ENCODE measurements at places on chromosomes 5 and 9.

GRCh38 chr5:172904643-172905345, 54.4 kb upstream of the RPL26L1 start:
- DNase-seq: no peak

GRCh38 chr9:134570711-134571325, 70.8 kb upstream of the COL5A1 start:
- DNase-seq: no peak

DNA sequence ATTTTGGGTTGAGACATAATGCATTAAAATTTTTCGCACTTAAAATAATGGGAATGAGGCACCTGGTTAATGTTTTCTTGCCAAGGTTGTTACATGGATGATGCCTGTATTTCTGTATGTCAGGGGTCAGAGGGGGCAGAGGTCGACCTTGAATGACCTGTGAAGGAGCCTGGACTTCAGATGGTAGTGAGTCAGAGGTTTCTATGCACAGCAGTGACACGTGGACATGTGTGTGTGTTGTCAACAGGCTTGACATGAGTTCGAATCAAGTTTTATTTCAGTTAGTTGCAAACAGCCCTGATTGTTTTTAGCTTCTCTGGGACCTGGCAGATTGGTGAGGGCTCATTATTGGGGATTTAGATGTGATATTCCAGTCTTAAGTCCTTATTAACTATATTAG, 3.6 kb downstream of the IL5 start:
- no peak for DNase-seq

DNA sequence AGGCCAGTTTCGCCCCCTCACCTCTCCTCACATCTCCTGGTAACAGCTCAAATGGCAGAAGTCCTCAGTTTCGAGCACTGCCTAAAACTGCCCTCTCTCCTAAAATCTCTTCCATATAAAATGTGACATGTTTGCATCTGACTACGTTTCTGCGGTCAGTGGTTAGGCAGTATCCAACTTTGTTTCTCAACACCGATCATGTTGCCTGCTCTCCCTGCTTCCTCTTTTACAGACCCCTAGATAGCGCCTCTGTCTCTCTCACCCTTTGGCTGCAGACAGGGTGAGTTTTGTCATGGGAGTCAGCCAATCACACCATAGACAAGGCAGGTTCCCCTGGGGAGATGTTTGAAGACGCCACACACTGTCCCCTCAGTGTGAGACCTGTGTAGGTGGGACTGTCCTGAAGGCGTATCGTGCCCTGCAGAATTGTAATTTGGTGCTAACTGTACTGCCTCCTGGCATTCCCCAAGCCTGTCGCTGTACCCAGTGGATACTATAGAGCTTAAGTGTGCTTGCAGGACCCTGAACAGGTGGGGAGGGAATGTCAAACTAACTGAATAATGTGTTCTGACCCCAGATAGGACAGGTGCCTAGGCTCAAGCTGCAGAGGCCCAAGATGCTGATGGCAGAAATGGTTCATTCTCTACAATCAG, 1.1 kb downstream of the HEXB start:
- no peak for DNase-seq

DNA sequence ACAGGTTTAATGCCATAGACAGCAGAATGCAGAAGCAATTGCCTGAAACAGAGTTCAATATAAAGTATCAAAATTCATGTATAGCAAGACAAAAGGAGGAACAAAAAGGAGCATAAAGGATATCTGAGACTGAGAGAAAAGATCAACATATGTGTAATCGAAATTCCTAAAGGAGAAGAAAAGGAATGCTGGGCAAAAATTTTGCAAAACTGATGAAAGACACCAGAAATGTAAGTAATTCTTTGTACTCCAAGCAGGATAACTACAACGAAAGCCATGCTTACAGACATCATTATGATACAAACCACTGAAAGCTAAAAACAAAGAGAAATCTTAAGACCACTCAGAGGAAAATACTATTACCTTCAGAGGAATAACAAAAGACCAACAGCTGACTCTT, 72.8 kb upstream of the MTAP start:
- no peak for DNase-seq

- peak; percentile 60 for DNase-seq
Observed at GRCh38 chr5:113294311-113295110, 140.3 kb downstream of the TSSK1B start.

DNA sequence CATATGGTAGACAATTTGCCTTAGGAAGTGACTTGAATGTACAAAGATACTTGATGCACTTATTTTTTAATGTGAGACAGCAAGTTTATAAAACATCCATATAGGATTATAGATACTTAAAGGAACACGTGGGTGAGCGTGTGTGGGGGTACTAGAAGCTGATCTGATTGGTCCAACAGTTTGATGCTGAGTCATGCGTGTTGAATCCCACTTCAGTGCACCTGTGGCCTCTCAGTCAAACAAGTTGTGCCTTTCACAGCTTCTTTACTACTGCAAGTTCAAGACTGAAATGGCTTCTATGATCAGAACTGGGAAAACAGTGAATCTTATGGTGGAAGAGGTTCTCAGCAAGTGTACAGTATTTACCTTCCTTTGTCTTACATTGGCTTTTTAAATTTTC, 98.9 kb downstream of the MAP1B start:
- DNase-seq: no peak

- DNase-seq: no peak
Observed at GRCh38 chr5:133116601-133117000, 64.8 kb downstream of the HSPA4 start.

DNA sequence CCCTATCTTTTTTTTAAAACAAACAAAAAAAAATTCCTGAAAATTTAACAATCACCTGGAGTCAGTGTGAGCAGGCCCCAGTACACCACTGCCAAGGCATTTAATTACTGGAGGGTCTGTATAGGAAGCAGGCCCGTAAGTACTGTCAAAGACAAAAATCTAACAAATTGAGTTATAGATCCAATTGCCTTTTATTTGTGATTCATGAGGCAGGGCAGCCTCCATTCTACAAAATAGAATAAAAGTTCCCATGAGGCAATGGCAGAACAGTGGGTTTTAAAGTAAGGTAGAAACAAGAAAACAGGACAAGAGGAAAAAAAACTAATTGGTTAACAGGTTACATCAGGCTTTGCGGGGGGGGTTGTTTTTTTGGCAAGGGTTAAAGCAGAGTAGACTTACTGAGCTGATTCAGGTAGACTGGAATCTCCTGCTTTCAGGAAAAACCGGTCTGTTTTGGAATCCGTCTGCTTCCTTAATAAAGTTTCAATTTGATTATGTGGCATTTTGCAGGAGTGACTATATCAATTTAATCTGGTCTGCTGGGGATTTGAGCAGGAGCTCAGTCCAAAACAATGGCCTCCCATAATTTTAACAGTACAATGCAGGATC, 48.9 kb downstream of the AUH start:
- no peak for DNase-seq

DNA sequence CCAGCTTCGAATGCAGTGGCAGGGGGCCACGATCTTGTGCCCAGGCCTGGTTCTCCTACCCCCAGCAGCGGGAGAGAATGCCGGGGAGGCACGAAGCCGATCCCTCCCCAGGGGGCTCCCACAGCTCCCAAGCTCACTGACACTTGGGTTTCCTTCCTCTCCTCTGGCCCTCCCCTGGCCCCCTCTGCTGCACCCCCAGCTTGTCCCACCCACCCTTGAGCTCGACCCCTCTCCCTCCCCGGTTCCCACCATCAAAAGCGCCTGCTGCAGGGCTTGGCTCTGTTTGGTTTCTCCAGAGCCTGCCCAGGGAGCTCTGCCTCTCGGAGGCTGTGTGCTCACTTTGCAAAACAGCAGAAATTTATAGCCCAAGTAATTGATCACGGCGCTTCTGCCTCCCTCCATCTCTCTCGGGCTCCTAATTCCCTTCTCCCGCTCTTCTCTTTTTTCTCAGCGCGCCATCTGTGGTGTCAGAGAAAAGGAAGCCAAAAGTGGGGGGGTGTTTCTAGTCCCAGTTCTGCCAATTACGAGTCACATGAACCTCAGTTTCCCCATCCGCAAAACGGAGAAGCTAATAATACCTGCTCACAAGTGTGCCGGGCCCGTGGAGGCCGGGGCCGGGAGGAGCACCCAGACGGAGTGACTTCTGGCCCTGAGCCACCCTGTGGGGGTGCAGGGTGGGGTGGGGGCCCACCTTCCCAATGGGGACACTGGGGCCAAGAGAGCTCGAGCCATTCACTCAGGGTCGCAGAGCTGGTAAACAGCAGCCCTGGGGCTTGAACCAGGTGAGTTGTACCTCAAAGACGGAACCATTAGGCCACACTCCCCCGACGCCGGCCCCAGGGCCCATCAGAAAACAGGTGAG, 141.2 kb upstream of the IER5L start:
- no peak for DNase-seq

DNA sequence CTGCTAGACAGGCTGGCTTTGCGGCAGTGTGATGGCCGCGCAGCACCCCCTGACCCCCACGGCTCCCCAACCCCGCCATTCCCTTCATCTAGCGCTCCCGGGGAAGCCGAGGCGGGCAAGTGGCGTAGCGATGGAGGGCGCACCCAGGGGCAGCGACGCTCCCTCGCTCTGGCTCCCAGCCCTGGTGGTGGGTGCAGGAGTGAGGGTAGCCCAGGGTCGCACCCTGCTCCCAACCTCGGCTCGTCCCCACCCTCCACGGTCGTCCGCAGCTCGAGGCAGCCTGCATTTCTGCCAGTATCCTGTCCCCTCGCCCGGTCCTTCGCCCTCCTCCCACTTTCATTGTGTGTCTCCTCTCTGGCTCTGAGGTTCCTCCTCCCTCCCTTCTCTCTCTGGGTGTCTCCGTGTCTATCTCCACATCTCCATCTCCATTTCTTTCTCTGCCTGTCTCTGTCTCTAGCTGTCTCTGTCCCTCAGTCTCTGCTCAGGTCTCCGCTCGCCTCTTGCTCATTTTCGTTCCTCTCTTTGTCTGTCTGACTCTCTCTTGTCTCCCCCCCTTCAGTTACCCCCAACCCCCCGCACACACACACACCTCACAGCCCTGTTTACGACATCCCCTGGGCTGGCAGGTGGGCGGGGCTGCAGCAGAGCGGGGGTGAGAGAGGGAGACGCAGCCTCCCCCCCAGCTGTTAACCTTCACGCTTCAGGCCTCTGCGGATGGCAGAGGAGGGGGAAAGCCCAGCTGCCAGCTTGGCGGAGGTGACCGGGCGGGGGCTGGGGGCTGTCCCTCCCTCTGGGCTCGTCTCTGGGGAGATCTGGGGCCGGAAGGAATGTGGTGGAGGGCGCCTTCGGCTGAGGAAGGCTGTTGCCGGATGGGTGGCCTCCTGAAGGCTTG, 48.7 kb upstream of the PSD2 start:
- peak; percentile 88 for DNase-seq

GRCh38 chr5:144779368-144779767, 608.7 kb downstream of the KCTD16 start:
- no peak for DNase-seq

DNA sequence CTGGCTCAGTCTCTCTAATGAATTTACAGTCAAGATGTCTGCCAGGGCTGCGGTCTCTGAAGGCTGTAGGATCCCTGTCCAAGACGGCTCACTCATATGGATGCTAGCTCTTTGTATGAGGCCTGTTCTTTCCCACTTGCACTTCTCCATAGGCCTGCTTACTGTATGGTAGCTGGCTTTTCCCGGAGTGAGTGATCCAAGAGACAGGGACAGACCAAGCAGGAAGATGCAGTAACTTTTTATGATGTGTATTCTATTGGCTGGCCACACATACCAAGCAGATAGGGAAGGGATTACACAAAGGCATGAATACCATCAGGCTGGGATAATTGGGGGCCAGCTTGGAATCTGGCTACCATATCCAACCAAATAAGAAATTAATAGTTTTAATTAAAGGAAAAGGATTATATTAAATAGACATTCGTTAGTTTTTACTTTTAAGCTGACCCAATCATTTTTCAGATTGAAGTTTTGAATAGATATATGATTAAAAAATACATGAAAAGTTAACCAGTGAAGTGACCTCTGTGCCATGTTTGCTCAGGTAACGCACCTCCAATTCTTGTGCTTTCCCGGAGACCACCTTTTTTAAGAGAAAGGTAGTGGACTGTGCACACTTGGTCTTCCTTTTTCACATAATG, 20.6 kb downstream of the NSD1 start:
- no peak for DNase-seq

DNA sequence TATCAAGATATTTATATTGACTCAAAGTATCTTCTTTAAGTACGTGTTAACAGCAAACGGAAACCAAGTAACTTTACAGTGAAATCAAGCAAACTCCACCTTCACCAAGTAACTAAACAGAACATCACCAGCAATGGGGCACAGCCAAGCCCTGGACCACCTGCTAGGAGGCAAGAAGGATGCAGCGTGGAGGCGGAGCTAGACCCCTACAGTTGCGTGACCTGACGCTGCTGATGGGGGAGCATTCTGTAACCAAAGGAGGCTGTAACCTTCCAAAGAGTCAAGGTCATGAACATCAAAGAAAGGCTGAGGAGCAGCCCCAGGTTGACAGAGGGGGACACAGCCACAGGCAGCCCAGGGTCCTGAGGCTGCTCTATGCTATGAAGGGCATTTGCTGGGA, 6.1 kb downstream of the VAV2 start:
- no peak for DNase-seq

DNA sequence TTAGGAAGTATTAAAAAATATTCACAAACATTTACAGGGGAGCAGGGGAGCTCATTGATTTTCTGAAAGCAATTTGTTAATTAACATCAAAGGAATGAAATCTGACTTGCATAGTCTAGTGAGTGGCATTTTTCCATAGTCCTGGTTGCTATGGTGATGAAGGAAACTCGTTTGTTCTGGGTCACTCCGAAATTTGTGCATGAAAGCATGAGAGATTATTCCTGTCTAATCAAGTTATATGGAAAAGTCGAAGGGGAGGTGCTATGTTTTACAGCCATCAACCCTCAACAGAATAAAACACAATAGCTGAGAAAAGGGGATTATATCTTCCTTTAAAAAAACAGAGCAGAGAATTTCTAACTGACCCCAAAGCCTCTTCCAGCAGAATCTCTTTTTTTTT, 1495.7 kb upstream of the WWC1 start:
- no peak for DNase-seq

DNA sequence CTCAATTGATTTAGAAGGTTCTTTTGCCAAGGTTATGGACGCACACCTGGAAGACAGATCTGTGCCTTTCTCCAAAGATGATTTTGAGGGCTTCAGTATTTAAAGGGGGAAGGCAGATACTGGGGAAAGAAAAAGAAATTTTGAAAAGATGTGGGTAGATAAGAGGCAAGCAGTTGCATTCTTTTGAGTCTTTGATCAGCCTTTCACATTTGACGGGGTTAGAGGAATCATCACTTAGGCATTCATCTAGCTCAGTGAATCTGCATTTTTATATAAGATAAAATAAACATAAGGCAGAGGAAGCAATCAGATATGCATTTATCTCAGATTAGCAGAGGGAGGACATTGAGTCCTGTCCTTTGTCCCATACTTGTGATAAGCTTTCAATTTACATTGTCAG, 243.4 kb upstream of the RAI14 start:
- no peak for DNase-seq

DNA sequence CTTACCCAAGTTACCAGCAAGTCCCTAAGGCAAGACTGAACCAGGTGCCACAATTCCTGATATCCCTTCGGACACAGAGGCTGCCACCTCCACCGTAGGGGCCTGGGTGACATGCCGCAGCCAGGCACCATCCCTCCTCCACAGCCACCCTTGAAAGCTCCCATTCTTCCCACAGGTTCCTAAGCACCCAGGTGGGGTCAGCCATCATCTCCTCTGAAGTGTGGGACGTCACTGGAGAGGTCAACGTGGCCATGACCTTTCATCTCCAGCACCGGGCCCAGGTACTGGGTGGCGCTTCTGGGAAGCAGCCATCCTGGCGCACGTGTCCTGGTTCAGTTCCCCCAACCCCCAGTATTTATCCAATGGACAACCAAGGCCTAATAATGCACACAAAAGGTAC, 8.2 kb downstream of the ADGRD2 start:
- DNase-seq: no peak

Data from stimulated activated CD4-positive, alpha-beta T cell treated with anti-CD3 and anti-CD28 coated beads, Interleukin-2, amount 100 ng/mL, for 4 hours (primary cell).